ENCODE measurements at places on chromosomes 12 and 14.

GRCh38 chr12:508795-509194, 49.1 kb downstream of the B4GALNT3 start:
- DNase-seq: no peak

- DNase-seq: no peak
Measured at GRCh38 chr14:92409043-92409442, 86.1 kb downstream of the SLC24A4 start.

- no peak for DNase-seq
Measured at GRCh38 chr12:67357376-67358125, 88.4 kb downstream of the CAND1 start.

DNA sequence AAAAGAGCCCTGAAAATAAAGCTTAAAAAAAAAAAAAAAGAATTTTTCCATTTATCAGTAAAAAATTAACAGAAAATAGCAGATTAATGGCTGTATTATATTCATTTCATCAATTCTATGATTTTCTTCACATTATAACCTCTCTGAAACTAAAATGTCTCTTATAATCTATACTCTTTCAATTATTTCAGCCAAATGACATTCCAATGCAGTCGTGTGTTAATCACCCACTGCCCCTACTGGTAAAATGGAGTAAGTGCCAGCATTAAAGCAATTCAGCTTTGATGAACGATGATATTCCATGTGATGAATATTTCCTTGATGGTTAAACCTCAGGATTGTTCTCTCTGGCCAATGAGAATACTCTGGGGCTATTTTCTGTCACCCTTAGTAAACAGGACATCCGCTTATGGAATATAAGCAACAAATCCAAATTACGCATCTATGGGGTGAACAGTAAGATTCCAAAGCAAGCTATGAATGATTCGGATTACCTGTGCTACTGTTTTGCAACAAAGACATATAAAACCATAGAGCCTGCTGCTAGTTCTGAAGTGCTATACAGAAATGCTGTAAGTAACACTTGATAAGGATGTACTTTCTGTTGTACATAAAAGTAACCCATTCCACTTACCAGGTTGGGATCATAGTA, 20.3 kb upstream of the SYCP3 start:
- DNase-seq: no peak

DNA sequence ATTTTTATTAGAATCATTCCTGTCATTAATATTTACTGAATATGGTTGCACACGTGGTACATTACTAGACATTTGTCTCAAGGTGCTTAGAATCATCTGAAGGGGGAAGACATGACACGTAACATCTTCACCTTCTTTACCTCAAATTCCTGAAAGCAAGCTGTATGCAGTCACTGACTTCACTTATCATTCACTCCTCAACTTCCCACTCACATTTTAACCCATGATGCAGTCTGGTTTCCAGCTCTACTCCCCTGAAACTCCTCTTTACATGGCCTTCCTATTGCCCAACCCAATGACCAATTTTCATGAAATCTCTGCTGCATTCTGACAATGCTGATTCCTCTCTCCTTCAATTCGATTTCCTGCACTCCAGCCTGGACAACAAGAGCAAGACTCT, 5.8 kb upstream of the PSMC6 start:
- DNase-seq: no peak
